Activated naive CD4-positive, alpha-beta T cell treated with anti-CD3 and anti-CD28 coated beads for 36 hours (primary cell): ENCODE measurements at places on chromosomes 2 and 18. TPM values are rescaled to one million over a fixed set of nuclear protein-coding genes. Genes with fewer than 3 reads are reported as not detected.

The DUSP11 gene
- 24.4 TPM for total RNA-seq

The TMEM198 gene
- 0.86 TPM for total RNA-seq

The PIAS2 gene
- total RNA-seq: 23.4 TPM

The RND3 gene
- not detected for total RNA-seq

The ZNF804A gene
- total RNA-seq: not detected

The RAPGEF4 gene
- 0.24 TPM for total RNA-seq

The NOL4 gene
- not detected for total RNA-seq

The ANKRD23 gene
- total RNA-seq: 4.2 TPM

The GALR1 gene
- not detected for total RNA-seq

The SERPINB4 gene
- not detected for total RNA-seq

The CDC42EP3 gene
- total RNA-seq: 9.4 TPM

The RIT2 gene
- not detected for total RNA-seq

The RAX gene
- not detected for total RNA-seq

The SMAD7 gene
- total RNA-seq: 5.9 TPM

The BOLA3 gene
- total RNA-seq: 112 TPM

The NYAP2 gene
- total RNA-seq: not detected
